ENCODE measurements at places on chromosomes 7 and 10.
A peak's percentile ranks its signal among the peaks of the same experiment; 100 is the strongest.

DNA sequence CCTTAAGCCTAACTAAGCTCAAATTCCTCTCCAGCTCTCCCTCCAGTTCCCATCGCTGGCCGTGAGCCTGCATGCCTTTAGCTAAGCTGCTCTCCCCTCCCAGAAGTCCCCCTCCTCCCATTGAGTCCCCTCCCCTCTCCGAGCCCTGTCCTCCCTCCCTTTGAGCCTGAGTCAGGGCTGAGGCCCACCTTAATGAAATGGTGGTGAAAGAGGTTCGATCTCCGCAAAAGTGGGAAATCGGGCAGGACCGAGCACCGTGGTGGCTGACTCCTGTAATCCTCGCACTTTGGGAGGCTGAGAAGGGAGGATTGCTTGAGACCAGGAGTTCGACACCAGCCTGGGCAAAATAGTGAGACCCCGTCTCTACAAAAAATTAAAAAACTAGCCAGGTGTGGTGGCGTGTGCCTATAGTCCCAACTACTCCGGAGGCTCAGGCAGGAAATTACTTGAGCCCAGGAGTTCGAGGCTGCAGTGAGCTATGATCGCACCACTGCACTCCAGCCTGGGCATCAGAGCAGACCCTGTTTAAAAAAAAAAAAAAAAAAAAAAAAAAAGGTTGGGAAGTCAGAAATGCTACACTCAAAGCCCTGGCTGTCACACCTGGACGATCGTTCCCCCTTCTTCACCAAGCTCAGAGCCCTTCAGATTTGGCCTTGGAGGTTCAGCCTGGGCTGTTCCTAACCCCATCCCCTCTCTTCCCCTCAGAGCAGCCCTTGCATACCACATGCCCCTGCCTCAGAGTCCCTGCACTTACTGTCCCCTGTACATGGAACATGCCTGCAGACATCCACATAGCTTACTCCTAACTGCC, 995 bp upstream of the CLDN3 start:
- DNase-seq, result no peak

DNA sequence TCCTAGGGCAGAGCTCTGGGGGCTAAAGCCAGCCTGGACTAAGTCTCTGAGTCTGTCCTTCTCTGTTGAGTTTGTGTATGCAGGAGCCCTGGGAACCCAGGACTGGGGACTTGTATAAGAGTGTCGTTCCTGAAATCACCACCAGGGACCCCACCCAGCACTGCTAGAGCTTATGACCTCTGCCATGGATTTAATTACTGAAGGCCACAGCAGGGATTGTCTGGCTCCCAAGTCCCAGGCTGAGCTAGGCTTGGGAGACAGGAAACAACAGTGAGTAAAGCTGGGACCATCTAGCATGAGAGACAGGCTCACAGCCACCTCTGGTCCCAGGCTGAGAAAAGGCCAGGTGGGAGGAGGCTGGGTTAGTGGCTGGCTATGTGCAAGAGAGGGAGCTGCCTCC, 1.4 kb upstream of the TSPAN15 start:
- DNase-seq, result peak; percentile 47

- no peak for DNase-seq
Observed at GRCh38 chr7:66376264-66376945, 171.3 kb downstream of the TPST1 start.

GRCh38 chr7:6446838-6447580, 745 bp downstream of the DAGLB start:
- peak; percentile 97 for DNase-seq

DNA sequence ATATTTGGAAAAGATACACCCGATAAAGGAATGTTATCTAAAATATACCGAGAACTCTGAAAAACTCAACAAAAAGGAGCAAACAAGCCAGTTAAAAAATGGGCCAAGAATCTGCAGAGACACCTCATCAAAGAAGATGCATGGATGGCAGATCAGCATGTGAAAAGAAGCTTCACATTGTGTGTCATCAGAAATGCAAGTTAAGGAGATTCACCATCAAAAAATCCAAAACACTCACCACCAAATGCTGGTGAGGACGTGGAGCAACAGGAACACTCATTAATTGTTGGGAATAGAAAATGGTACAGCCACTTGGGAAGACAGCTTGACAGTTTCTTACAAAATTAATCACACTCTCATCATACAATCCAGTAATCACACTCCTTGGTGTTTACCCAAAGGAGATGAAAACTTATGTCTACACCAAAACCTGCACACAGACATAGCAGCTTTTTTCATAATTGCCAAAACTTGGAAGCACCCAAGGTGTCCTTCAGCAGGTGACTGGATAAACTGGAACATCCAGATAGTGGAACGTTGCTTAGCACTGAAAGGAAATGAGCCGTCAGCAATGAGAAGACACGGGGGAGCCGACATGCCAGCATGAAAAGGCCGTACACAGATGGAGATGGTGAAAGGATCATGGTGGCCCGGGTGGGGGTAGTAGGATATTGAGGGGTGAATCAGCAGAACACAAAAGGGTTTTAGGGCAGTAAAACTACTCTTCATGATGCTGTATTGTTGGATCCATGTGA, 27.9 kb upstream of the PWWP2B start:
- DNase-seq, result no peak

- DNase-seq, result no peak
Observed at GRCh38 chr7:140231771-140232491, 55.1 kb upstream of the KDM7A start.

- DNase-seq, result peak; percentile 11
Observed at GRCh38 chr7:80463272-80463920, 48.5 kb downstream of the GNAT3 start.

DNA sequence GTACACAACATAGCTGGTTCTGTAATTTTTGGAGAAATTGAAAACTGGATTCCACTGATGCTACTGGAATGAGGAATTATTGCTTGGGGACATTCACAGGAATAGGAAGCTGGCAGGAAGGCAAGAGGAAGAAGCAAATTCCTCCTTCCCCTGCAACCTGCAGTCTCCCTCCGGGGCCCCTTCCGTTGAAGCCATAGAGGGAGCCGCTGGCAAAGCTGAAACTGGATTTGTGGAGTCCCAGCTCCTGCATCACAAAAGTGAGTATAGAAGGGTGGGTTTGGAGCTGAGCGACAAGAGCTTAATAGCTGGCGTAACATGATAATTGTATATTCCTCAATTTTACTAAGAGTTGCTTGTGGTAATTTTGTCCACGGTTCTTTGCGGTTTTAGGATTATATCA, 190.8 kb downstream of the ADRA2A start:
- no peak for DNase-seq

DNA sequence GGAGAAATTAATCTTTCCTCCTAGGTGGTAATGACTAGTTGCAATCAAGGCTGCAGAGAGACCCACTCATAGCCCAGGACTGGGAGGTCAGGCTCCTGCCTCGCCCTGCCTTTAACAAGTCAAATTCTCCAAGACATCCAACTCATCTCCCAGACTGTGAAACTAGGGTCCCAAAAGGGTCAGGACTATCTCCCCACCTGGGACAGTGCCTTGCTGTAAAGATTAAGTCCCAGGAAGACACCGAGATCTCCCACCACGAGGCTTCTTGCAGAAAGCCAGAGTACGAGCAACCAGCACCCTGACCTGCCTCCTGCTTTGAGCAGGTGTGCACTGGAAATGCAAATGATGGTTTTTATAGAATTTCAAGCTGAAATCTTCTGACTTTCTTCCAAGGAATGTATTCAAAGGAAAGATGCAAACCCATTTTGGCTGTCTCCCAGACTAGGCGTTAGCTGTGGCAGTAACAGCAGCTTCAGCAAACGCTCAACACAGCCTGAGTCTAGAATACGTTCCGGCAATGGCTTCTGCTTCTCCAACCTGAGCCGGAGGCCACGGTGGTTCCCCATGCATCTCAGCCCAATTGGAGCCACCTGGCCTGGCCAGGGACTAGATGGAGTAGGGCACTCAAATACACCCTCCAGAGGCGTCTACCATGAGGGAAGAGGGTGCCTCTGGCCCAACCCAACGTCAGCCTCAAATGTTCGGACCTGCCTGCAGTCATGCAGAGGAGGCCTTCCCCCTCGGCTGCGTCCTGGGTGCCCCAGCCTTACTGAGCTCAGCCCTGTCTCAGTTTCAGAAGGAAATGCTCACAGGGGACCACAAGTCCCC, 170.4 kb downstream of the PRKAG2 start:
- DNase-seq, result no peak

DNA sequence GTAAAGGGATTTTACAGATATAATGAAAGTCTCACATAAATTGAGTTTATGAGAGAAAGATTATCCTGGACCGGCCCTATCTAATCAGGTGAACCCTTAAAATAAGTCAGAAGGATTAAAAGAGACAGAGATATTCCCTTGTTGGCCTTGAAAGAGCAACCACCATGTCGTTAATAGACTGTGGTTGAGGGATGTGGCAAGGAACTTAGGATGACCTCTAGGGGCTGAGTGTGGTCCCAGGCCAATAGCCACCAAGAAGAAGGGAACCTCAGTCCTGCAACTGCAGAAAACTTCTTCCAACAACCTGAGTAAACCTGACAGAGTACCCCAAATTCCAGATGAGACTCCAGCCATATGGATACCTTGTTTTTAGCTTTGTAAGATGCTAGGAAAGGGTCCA, 121.5 kb downstream of the POLR1F start:
- no peak for DNase-seq

DNA sequence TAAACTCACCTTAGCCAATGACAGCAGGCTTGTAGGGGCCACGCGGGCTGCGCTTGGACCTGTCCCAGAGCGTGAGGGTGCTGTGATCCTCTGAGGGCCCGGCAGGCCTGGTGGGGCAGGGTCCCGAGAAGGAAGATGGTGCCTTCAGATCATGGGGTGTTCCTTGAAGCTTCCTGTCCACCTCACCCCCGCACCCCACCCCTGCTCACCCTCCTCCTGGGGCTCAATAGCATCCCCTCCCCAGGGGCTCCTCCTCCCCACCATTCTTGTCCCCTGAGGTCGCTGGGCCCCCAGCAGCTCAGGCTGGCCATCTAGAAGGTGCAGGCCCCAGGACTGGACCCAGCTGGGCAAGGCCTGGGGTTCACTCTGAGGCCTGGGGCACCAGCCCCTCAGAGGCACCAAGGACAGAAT, 33.9 kb downstream of the PWWP2B start:
- DNase-seq, result no peak

DNA sequence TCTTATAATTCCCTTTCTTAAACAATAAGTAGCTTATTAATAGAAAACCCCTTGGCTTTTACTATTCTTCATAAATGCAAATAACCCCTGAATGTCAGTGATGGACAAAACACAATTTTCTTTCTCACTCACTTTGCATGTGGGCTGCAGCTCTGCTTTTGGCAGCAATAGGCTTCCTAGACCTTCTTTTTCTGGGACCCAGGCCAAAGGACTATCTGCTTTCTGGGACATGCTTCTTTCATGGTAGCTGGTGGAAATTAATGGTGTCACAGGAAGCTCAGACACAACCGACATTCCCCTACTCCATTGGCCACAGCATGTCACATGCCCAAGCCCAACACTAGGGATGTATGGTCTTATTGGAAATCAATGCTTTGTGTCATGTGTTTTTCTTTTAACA, 134.3 kb upstream of the MDFIC start:
- peak; percentile 28 for DNase-seq

DNA sequence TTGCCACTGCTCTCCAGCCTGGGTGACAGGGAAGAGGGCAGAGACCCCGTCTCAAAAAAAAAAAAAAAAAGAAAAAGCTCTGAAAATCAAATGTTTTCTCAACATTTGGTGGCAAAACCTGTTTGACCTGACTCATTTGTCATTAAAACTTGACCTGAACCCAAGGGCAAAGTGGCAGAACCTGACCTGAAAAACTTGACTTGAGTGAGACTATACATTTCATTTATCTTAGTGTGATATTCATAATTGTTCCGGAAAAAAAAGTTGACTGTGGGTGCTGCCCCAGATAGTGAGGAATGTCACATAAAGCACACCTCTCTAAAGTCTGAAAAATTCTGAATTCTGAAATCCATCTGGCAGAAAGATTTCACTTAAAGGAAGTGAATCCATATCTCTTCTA, 2.3 kb upstream of the TAX1BP1 start:
- no peak for DNase-seq

DNA sequence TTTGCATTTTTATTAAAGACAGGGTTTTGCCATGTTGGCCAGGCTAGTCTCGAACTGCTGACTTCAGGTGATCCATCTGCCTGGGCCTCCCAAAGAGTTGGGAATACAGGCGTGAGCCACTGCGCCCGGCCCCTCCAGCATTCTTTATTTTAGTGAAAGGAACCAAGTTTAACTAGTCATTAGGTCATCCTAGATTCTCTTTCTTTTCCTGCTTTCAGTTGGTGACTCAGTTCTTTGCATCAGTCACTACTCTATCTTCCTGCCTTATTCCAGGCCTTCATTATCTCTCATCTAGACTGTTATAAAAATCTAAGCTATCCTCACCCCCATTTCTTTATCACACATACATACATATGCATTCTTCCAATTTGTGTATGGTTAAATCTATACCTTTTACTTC, 63.7 kb downstream of the PRSS58 start:
- peak; percentile 41 for DNase-seq

DNA sequence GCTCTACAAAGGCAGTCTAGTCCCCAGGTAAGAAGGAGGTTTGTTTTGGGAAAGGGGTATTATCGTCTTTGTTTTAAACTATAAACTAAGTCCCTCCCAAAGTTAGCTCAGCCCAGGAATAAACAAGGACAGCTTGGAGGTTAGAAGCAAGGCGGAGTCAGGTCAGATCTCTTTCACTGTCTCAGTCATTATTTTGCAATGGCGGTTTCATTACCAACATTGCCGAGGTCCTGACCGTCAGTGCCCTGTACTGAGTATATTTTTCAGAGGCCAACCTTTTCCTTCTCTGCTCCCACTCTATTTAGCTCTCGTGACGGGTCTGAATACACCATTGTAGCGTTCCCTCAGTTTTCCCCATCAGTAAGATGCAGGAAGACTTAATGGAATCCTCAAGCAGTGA, 184.5 kb downstream of the PRKCQ start:
- DNase-seq, result no peak

DNA sequence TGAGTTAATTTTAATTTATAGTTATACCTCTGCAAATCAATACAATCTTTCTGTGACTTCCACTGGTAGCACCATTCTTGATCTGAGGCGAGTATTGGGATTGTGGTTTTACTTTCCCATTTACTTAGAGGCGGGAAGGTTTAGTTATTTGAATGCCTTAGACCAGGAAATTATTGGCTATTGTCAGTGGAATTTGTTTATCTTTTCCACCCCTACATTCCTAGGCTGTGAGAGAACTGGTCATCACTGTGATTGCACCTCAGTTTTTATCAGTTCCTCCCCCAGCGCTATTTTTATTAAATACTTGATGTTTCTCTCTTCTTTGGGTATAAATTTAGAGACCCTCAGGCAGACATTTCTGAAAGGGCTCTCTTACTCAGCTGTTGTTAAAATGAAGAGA, 29.9 kb downstream of the CDK14 start:
- DNase-seq, result peak; percentile 85

GRCh38 chr7:23276376-23276775, 22.8 kb upstream of the MALSU1 start:
- DNase-seq, result peak; percentile 22

GRCh38 chr7:2838873-2839578, 5.1 kb downstream of the GNA12 start:
- no peak for DNase-seq

- no peak for DNase-seq
Observed at GRCh38 chr7:155665079-155665956, 20.9 kb downstream of the RBM33 start.

GRCh38 chr10:43953672-43954071, 305.0 kb upstream of the ZNF32 start:
- no peak for DNase-seq
